Suppressor macrophage (primary cell): ENCODE measurements at places on chromosomes 4 and X.

- DNase-seq = peak; percentile 61
Observed at GRCh38 chr4:25938787-25939186, 24.8 kb downstream of the SMIM20 start.

GRCh38 chr4:187469627-187470026 lies 525.9 kb upstream of the ZFP42 start:
- no peak for DNase-seq

GRCh38 chrX:48782795-48783194 lies 3.6 kb upstream of the GATA1 start:
- DNase-seq = no peak

- no peak for DNase-seq
Observed at GRCh38 chr4:73070074-73070390, 516 bp upstream of the COX18 start.
